ENCODE measurements at places on chromosomes 5 and 9. TPM values are rescaled to one million over a fixed set of nuclear protein-coding genes. Genes with fewer than 3 reads are reported as not detected.

LTC4S gene
- 0.52 TPM for total RNA-seq

HMCN2 gene
- total RNA-seq = not detected

SLC9A3 gene
- 2.0 TPM for total RNA-seq

- DNase-seq = no peak
Observed at GRCh38 chr5:7214906-7215416, 181.0 kb upstream of the ADCY2 start.

DNA sequence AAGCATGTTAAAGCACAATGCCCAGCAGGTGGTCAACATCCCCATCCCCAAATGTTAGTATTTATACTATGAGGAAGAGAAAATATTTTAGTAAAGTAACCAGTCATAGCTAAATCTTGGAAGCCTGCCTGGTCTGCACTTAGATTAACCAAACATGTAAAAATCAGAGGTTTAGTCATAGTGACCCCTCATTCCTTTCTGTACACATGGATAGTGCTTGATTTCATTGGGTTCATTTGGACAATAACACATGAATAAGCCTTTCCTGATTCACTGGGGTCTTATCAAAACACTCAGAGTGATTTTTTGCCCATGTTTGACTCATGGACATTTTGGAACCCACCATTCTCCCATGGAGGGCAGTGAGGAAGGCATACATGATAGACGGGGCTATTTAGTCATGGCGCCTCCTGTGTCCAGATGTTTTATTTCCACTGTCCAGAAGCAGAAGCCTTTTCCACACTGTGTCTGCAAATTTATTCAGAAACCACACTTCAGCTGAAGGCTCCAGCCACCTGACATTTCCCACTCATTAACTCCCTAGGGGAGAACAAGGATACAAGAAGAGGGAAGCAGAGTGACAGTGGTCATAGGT lies 32.5 kb downstream of the OR1J1 start:
- DNase-seq = no peak

- DNase-seq = no peak
Observed at GRCh38 chr5:140141241-140141640, 15.5 kb downstream of the IGIP start.

DNA sequence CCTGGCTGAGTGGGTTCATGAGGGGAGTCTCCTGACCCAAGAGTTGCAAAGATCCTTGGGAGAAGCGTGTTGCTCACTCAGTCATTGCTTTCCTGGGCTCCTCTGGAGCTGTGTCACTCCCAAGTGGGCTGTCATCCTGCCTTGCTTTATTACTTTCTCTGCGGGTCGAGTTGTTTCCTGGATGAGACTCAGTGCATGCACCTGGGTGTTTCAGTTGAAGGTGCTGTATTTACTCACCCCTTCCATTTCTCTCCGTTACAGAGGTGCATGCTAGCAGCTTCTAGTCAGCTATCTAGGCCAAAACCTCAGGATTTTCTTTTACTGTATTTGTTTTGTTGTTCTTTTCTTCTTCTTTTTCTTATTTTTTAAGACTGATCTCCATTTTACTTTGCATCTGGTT lies 785.5 kb upstream of the EDIL3 start:
- no peak for DNase-seq

DNA sequence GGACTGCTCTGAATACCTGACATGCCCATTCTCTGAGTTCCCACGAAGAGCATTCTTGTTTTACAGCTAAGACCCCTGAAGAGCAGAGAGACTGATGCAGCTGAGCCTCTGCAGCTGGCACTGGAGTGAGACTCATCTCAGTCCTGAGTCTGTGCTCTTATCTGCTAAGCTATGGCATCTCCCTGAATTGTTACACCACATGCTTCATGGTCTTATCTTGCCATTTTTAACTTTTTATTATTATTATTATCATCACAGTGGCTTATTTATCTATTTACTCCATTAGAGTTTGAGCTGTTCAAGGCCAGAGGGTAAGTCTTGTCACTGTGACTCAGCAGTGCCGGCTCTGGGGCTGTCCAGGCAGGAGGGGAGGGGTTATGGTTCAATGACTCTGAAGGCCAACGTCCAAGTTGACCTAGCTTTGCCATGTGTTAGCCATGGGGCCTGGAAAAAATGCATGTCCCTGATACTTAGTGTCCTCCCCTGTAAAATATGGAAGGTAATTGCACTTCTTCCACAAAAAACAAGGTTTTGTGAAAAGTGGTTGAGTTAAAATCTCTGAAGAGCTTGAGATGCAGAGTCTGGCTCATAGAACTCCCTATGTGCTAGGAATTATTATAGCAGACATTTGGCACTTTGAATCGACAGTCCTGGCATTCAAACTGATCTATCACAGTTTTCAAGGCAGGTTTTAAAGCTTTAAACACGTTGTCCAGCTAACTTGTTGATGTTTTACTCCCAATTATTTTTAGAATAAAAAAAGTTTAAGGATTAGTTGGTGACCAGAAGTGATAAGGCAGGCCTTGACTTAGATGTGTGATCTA lies 94.6 kb downstream of the ALDH1A1 start:
- DNase-seq = no peak

CSNK1A1 gene
- 148 TPM for total RNA-seq

C9 gene
- total RNA-seq = not detected

DNA sequence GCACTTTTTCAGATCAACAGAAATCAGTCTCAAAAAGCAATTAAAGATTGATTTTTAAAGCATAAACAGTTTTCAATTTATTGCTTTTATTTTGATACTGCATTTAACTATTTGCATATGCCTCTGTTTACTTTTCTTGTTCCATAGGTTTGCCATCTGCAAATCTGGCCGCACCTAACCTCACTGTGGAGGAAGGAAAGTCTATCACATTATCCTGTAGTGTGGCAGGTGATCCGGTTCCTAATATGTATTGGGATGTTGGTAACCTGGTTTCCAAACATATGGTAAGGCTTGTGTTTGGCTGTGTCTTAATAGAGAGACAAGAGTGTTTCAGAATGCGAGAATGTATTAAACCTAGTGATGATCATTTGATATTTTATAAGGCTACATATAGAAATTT lies 53.9 kb downstream of the NTRK2 start:
- DNase-seq = no peak

GRCh38 chr5:14064841-14065240 lies 78.3 kb upstream of the TRIO start:
- no peak for DNase-seq

TIFAB gene
- total RNA-seq = not detected

DNA sequence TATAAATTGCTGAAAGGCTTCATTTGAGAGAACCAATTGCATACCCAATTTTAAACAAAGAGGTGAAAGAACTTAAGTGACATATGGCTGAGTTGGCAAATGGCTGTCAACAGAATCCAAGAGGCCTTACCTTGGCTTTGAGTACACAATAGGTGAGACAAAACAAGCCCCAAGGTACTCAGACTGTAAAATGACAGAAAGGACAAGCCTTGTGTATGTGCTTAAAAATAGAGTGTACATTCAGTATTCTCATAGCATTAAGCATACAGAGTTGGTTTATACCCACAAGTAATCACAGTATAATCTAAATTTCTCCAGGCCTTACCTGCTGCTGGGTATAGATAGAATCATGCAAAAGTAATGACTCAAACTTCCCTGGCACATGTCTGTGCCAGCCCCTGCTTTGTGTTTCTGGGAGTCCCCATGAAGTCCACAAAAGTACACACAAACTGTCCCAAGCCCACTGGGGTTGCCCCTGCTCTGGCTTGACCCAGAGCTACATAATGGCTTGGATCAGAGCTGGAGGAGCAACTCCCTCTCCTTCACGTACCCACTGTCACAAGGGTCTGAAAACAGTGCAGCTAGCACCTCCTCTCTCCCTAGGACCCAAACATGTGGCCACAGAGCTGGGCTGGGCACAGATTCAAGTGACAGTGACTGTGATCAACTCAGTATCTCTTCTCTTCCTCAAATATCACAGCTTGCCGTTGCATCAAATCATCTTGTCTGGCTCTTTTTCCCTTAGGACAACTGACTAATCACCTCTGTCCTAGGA lies 250.8 kb downstream of the ENC1 start:
- DNase-seq = no peak

GRCh38 chr5:141771031-141771430 lies 89.0 kb upstream of the ARAP3 start:
- no peak for DNase-seq

GRCh38 chr5:154203798-154204578 lies 13.5 kb downstream of the GALNT10 start:
- DNase-seq = no peak

- DNase-seq = no peak
Observed at GRCh38 chr5:34620185-34620584, 35.9 kb upstream of the RAI14 start.

ZNF454 gene
- total RNA-seq = not detected

IFNA13 gene
- not detected for total RNA-seq

DNA sequence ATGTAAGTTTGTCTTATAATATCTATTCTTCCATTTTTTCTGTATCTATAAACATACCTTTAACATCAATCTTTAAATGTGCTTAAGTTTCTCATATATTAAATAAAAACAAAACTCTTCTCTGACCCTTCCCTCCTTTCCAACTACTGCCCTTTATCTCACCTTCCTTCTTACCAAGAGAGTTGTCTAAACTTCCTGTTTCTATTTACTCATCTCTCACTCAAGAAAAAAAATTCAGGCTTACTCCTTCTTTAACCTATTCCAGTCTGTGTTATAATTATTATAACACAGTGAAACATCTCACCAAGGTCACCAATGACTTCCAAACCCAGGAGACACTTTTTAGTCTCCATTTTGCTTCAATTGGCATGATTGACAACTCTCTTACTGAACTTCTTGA lies 140.9 kb downstream of the CCDC171 start:
- no peak for DNase-seq

CLIC3 gene
- not detected for total RNA-seq

DNA sequence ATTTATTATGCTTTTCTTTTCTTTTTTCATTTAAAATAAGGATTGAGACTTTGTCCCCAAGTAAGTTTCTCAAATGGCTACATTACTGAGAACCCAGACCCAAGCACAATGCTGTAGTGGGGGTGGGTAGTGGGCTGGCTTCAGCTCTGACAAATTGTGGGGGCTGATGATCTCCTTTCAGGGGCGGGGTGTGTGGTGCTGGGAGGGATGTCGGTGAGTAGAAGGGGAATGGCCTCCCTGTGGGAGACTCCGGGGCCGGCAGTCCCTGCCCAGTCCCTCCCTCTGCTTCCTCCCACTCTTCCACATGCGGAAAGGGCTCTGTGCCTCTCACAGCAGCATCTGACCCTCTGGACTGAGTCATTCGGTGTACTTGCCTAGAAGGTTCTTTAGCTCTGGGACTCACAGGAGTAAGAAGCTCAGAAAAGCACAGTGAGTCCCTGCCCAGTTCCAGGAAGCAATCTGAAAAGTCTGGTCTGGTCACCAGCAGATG lies 14.3 kb downstream of the CD180 start:
- DNase-seq = no peak

- DNase-seq = no peak
Observed at GRCh38 chr5:67178966-67179365, 17.6 kb downstream of the CD180 start.

- no peak for DNase-seq
Observed at GRCh38 chr9:98781588-98782383, 14.6 kb downstream of the ANKS6 start.

GNAQ gene
- 22.3 TPM for total RNA-seq
